ENCODE measurements at places on chromosomes 3 and 15.

GRCh38 chr3:18808429-18808828, 339.9 kb upstream of the KCNH8 start:
- DNase-seq: no peak

- DNase-seq: peak; percentile 70
Observed at GRCh38 chr3:112136959-112137693, 4.1 kb upstream of the GCSAM start.

GRCh38 chr3:4972652-4973643, 6.3 kb upstream of the BHLHE40 start:
- DNase-seq: no peak

DNA sequence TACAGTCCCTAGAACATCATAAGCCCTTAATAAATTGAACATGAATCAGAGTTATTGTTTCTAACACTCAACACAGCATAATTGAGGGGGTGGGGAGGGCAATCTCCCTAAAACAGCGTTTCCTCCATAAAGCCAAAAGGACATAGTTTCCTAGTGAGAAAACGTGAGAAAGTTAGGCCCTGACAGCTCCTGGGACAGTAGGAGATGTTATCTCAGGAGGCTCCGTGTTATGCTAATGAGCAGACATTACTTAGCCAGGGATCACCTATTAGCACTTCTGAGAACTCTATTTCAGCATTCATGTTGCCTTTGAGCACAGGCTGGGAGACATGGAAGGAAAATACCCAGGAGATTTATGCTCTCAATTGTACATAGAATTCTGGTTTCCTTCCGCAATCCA, 229.1 kb upstream of the ADAMTS9 start:
- DNase-seq: no peak

- no peak for DNase-seq
Observed at GRCh38 chr15:40943764-40944365, 9.4 kb upstream of the CHAC1 start.

- no peak for DNase-seq
Observed at GRCh38 chr3:69231929-69232440, 109.6 kb upstream of the LMOD3 start.

GRCh38 chr3:195539479-195539878, 3.6 kb downstream of the PPP1R2 start:
- no peak for DNase-seq

Measured in bone marrow (tissue), 2 donors.